GM23338 (cell line): ENCODE measurements at places on chromosomes 4 and X.
A peak's percentile ranks its signal among the peaks of the same experiment; 100 is the strongest.

- DNase-seq, result no peak
These were observed 511 bp downstream of the GABRB1 start for GRCh38 chr4:47031751-47032404.

DNA sequence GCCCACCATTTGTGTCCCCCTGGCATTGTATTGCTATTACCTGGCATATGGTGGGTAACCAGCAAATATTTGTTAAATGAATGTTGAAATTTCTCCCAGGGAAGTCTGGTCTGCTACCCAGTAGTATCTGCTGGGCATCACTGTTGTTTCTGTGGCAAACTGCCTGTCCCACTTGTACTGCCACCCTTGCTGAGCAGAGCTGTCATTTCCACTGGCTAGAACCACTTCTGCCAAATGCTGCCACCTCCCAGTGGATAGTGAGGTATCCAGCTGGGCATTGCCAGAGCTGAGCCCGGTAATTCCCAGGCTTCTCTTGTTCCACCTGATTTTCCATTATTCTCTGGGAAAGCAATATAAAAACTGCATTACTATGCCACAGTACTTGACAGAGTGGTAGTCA, 186.7 kb upstream of the NOCT start:
- no peak for DNase-seq

- no peak for DNase-seq
These were observed 42.4 kb upstream of the GATB start for GRCh38 chr4:151803246-151803645.

DNA sequence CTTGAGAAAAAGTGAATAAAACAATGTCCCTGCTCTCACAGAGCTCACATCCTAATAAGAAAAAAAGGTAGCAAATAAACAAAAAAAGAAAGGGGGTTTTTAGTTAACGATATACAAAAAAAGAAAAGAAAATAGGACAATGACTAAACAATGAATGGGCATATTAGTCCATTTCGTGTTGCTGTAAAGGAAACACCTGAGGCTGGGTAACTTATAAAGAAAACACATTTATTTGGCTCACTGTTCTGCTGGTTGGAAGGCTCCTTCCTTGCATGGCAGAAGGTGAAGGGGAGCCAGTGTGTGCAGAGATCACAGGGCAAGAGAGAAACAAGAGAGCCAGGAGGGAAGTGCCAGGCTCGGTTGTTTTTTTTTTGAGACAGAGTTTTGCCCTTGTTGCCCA, 4.7 kb upstream of the KLF3 start:
- no peak for DNase-seq

GRCh38 chr4:20137176-20137575, 114.5 kb upstream of the SLIT2 start:
- no peak for DNase-seq

GRCh38 chr4:143626134-143626911, 74.2 kb downstream of the FREM3 start:
- no peak for DNase-seq

DNA sequence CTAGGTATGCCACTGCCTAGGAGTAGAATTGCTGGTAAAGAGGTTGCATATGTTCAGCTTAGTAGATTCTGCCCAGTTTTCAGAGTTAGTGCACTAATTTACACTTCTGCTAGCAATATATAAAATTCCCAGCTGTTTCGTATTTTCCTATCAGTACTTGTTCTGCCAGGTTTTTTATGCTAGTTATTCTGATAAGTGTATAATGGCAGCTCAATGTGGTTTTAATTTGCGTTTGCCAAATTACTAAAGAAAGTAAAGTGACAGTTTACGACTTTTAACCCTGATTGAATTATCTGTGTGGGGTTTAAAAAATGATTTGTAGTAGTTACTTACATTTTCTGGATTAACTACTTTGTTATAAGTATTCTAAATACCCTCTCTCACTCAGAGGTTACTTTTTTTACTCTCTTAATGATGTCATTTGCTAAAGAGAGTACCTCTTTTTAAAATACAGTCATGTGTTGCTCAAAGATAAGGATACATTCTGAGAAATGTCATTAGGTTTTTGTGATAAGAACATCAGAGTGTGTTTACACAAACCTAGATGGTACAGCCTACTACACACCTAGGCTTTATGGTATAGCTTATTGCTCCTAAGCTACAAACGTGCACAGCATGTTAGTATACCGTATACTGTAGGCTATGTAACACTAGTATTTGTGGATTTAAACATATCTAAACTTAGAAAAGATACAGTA, 363.2 kb downstream of the IL15 start:
- no peak for DNase-seq

DNA sequence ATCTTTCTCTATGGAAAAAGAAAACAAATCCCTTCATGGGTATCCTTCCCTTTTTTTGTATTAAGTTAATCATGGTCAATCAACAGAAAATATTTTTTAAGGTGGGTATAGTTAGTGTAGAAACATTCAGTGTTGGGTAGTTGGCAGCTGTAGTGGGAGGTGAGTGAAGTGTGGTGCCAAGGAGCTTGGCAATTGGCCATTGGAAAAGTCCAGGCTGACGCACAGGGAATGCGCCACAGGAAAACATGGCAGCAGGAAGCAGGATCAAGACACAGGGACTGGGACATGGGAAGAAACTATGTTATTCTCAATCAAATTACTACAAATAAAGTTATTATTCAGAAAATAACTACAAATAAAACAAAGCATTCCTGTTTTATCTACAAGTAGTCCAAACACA, 20.0 kb downstream of the PALLD start:
- no peak for DNase-seq

GRCh38 chr4:187606581-187606980, 389.0 kb upstream of the ZFP42 start:
- DNase-seq, result peak; percentile 77

- no peak for DNase-seq
These were observed 356.5 kb downstream of the CBLL2 start for GRCh38 chrX:22629105-22629725.

DNA sequence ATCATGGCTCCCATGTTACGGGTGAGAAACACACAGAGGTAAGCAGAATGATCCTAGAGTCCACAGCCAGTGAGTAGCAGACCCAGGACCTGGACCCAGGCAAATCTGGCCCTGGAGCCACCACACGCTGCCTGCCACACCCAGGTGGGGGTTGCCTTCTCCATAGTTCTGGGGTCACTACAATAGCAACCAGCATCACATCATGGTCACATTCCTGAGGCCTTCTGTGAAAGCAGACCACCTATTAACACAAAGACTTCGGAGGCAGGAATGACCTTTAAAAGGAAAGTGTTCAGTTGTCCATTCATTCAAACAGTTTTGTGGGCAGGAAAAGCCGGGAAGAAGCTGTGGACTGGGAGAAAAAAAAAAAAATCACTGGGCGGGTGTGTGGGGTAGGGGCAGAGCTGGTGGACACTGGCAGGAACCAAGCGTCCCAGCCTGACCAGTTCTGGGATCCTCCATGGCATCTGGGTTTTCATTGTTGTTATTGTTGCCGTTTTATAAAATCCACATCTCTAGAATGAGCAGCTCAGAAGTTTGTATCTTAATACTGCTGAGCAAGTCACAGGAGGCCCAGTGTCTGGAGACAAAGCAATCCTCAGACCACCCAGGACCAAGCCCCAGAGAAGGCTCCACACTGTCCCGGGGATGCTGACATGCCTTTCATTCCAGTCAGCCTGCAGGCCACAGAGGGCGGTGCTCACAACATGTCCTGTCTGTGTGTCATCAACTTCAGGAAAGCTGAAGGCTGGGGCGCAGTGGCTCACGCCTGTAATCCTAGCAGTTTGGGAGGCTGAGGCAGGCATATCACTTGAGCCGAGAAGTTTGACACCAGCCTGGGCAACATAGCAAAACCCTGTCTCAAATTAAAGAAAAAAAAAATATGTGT, 67.0 kb downstream of the SEL1L3 start:
- peak; percentile 78 for DNase-seq

DNA sequence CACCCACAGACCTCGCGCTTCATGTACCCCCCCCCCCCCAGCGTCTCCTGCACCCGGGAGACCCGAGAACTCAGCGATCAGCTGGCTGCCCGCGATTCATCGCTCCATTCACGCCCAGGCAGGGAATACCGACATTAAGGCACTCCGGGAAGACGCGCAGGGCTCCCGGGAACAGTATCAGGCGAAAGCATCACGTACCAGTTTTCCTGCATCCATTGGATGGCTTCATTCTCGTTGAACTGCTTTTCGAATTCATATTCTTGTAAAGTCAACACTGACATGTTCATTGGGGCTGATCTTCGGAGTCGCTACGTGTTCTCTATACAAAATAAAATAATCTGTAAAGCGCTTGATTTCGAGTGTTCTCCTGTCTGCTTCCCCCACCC, 373 bp downstream of the ELOVL6 start:
- DNase-seq, result peak; percentile 9
